Hematopoietic multipotent progenitor cell treated with erythropoietin and hydrocortisone succinate and interleukin-3 and kit ligand, for 8 days (in vitro differentiated cells): ENCODE measurements at places on chromosomes 7 and 10.
A peak's percentile ranks its signal among the peaks of the same experiment; 100 is the strongest.

GRCh38 chr7:44172803-44173424 is 16.3 kb downstream of the GCK start:
- DNase-seq, result no peak

- peak; percentile 10 for DNase-seq
Observed at GRCh38 chr7:87475359-87476178, at the start of gene ABCB4. Gene ABCB4 (minus strand): TSS chr7:87475680. CDS start chr7:87475465, 215 bp downstream.

DNA sequence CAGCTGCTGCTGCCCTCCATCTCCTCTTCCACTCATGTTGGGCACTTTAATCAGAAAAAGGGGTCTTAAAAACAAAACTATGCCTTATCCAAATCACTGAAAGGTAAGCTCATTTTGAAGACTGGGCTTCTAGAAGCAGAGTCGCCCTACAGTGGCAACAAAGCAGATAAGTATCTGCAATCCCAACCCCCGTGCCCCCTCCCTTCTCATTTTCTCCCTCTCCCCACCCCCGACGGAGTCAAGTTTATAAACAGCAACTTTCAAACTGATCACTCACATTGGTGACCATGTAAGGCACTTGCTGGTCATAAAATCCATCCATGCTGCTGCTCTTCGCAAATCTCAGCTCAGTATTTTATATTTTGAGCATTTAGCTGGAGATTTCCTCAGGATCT is 738 bp downstream of the ETV1 start:
- no peak for DNase-seq

GRCh38 chr10:110414548-110415309 is 83.0 kb upstream of the DUSP5 start:
- no peak for DNase-seq

- no peak for DNase-seq
Observed at GRCh38 chr10:48439031-48439430, 132.6 kb downstream of the MAPK8 start.

DNA sequence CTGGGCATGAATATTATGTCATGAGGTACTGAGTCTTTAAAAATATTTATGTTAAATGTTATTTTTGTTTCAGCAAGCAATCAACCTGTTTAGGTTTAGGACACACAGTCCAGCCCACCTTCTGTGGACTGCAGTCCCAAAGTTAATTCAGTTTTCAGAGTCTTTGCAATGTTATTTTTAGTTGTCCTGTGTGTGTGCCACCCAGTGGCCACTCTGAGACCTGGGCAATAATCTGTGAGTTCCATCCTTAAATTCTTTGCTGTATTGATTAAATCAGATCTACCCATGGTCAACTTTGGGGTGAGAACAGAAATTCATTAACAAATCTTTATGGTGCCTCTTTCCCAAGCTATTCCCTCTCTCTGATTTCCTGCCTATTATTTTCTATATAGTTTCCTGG is 415.1 kb downstream of the CCSER2 start:
- DNase-seq, result no peak

- DNase-seq, result no peak
Observed at GRCh38 chr10:28434063-28434462, 98.9 kb upstream of the WAC start.

GRCh38 chr7:158587162-158588084 is at the start of gene PTPRN2:
Gene PTPRN2 (minus strand): TSS chr7:158587823.
- peak; percentile 55 for DNase-seq

DNA sequence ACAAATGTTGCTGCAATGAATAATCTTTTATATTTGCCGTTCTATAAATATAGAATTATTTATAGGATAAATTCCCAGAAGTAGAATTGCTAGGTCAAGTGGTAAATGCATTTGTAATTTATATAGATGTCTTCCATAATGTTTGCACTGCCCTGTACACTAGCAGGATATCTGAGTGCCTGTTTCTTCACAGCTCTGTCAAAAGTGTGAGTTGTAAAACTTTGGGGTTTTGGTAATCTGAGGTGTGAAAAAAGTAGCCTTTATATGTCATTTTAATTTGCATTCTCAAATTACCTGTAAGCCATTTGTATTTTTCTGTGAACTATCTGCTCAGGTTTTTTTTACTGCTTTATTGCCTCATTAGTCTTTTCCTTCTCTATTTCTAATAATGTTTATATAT is 271.2 kb downstream of the NEBL start:
- no peak for DNase-seq

GRCh38 chr10:115773832-115774231 is 499.2 kb downstream of the GFRA1 start:
- DNase-seq, result no peak

GRCh38 chr7:47328392-47329319 is 253.3 kb downstream of the TNS3 start:
- DNase-seq, result no peak
